ENCODE measurements at places on chromosomes 4 and X.

- DNase-seq: no peak
These were observed at the start of gene SHROOM4 for GRCh38 chrX:50813843-50814661. SHROOM4 (minus strand) TSS chrX:50814194; CDS start chrX:50814018, 176 bp downstream.

GRCh38 chr4:26426892-26427291 is 63.4 kb downstream of the CCKAR start:
- DNase-seq: no peak

DNA sequence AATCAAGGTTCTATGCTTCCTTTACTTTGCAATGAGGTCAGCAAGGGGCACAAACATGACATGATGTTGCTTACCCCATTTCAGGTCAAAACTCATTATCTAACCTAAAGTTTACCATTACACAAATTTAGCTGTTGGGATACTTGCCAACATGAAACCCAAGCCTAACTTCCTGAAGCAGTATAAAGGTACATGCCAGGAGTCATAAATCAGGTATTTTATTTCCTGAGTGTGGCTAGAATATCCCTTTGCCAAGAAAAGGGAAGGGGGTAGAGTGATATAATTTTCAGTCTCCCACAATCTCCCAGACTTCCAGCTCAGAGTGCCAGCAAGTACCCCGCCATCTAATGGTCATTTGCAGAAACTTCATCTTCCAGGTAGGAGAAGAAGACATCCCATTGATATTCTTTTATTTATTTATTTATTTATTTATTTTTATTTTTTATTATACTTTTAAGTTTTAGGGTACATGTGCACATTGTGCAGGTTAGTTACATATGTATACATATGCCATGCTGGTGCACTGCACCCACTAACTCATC is 136.6 kb downstream of the NEXMIF start:
- DNase-seq: no peak

GRCh38 chr4:16083241-16084191 is at the start of gene PROM1:
PROM1 (minus strand) TSS chr4:16084023; CDS start chr4:16075906, 8,117 bp downstream.
- no peak for DNase-seq

All from NB4 (cell line).